ENCODE measurements at places on chromosomes 7 and 10. TPM values are rescaled to one million over a fixed set of nuclear protein-coding genes. Genes with fewer than 3 reads are reported as not detected.
A peak's percentile ranks its signal among the peaks of the same experiment; 100 is the strongest.

DPY19L1 gene
- 17.8 TPM for total RNA-seq

DNA sequence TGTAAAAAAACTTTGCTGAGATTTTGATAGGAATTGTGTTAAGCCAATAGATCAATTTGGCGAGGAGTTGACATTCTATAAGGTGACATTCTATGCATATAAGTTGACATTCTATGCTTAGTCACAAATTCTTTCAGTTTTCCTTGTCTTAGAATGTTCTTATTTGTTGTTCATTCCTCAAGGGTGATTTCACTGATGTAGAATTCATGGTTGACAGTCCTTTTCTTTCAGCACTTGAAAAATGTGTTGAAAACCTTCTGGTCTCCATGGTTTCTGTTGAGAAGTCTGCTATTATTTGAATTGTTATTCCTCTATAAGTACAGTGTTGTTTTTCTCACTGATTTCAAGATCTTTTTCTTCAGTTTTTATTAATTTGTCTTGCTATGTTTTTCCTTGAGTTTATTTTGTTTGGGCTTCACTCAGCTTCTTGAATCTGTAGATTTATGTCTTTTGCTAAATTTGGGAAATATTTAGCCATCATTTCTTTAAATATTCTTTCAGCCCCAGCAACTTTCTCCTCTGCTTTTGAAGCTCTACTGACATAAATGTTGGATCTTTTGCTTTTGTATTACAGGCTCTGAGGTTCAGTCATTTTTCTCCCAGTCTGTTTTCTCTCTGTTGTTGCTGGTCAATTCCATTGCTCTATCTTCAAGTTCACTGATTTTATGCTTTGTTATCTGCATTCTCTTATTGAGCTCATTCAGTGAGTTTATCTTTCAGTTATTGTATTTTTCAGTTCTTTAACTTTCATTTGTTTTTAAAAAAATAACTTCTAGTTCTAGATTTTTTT, 154.9 kb downstream of the SDK1 start:
- no peak for DNase-seq

DNA sequence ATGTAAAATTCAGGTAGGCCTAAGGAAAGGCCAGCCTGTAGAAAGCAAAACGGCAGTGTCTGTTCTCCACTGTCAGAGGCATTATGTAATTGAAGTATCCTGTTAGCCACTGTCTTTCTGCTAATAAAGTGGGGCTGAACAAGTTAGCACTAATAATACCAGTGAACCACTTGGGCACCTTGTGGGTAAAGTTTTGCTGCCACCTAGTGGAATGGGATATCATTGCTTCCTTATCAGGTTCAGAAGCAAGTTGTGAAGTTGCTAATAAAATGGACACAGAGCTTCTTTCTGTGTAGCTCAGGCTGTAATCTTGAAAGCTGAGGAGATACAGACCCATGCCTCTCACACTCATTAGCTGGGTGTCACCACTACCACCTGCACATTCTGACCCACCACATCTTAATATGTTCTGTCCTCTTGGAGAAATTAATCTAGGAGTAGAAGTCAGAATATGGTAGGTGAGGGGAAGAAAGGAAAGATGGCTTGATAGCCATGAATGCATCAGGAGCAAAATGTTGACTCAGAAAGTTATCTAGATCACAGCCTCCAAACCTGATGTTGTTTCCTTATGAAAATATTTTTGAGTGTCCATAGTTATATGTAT, 175.1 kb downstream of the SEPTIN7 start:
- no peak for DNase-seq

MACC1 gene
- total RNA-seq, result 0.38 TPM

GRCh38 chr10:43972976-43973647, 324.4 kb upstream of the ZNF32 start:
- DNase-seq, result no peak

- no peak for DNase-seq
Observed at GRCh38 chr7:138770904-138771303, 26.9 kb upstream of the TMEM213 start.

DNA sequence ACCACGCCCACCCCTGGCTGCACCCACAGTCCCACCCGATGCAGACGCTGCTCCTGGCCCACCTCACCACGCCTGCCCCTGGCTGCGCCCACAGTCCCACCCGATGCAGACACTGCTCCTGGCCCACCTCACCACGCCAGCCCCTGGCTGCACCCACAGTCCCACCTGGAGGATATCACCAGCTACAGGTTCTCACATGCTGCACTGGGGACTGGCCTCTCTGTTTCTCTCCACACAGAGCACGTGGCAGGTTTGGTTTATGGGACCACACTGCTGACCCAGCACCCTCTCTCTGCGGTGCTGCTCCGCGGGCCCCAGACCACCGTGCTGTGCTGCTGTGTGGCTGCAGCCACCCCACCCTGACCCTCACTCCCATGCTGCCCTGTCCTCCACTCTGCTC, 120.9 kb downstream of the VIPR2 start:
- DNase-seq, result no peak

DNA sequence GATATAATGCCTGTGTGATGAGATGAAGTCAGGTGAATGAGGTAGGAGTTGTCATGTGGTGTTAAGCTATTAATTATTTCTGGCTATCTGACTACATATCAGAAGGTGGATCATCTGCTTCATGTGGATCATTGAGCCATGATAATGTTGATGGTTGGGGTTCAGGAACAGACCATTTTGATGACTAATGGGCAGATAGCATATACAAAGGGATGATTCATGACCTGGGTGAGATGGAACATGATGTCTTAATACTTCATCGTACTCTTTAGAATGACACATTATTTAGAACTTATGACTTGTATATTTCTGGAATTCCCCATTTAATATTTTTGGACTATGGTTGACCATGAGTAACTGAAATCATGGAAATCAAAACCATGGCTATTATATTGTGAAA, 155.1 kb downstream of the OR13A1 start:
- DNase-seq, result no peak

- no peak for DNase-seq
Observed at GRCh38 chr10:75014516-75015230, 96.8 kb upstream of the SAMD8 start.

GRCh38 chr7:18521945-18522566, 26.5 kb downstream of the HDAC9 start:
- no peak for DNase-seq

GRCh38 chr7:41955893-41956675, 253.2 kb upstream of the INHBA start:
- DNase-seq, result peak; percentile 66

TYW1B gene
- 1.5 TPM for total RNA-seq

DNA sequence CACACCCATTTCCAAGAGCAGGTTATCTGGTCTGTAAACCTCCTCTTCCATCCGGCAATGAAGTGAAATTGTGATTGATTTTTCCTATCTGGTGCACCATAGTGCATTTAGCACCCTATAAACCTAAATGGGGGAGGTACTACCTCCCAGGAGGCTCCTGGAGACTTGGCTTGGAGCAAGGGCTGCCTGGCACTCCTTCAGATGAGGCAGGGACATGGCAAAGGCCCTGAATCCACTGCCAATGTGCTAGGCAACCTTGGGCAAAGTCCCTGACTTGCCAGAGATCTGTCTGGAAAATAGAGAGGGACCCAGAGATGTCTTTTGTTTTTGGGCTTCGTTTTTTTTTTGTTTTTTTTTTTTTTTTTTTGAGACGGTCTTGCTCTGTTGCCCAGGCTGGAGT, 6.7 kb upstream of the GRID1 start:
- peak; percentile 30 for DNase-seq

DNA sequence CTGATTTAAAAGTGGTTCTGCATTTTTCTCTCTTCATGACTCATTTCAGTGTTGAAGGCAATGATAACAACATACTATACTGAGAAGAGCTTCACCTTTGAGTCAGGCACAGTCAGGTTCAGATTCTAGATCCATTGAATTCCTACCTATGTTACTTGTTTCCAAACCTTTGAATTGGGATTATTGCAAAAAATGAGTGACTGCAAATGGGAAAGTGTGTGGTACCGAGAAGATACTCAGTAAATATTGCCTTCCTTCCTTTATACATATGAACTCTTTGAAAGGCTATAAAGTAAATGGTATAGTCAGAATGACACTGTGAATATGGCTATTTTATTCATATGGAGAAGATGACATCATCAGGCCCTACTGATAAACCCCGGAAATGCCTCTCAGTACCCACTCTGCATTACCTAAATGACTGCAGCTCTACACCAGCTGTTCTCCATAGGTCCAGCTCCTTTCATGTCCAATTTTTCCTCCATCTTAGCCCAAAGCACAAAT, 66.7 kb upstream of the FGL2 start:
- no peak for DNase-seq

DNA sequence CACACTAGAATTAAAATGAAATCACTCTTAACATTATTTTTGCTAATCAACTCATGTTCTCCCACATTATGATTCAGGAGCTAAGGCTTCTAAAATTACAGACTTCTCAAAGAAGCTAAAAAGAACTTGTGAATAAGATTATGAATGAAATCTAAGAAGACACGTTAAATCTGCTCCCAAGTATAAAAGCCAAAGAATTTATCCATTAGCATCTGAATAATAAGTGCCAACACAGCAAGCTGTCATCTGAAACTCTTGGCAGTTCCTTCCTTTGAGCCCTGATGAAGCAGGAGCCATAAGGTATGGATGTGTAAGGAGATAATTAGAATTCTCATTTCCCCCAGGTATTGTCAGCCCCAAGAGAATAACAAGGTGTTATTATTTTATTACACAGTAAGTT, 50.3 kb downstream of the TPK1 start:
- DNase-seq, result no peak

- DNase-seq, result peak; percentile 53
Observed at GRCh38 chr10:12350167-12350872, 973 bp downstream of the CAMK1D start.

- no peak for DNase-seq
Observed at GRCh38 chr7:48111596-48111995, 22.5 kb downstream of the UPP1 start.

HOXA1 gene
- 0.08 TPM for total RNA-seq

GRCh38 chr7:84394219-84394618, 199.6 kb upstream of the SEMA3A start:
- no peak for DNase-seq

- DNase-seq, result no peak
Observed at GRCh38 chr7:55977831-55978230, 13.4 kb downstream of the NIPSNAP2 start.

GRCh38 chr10:30029164-30029871, 30.1 kb downstream of the JCAD start:
- no peak for DNase-seq

- no peak for DNase-seq
Observed at GRCh38 chr7:45119550-45119949, 8.1 kb upstream of the TBRG4 start.

FKBP14 gene
- total RNA-seq, result 4.9 TPM

DNA sequence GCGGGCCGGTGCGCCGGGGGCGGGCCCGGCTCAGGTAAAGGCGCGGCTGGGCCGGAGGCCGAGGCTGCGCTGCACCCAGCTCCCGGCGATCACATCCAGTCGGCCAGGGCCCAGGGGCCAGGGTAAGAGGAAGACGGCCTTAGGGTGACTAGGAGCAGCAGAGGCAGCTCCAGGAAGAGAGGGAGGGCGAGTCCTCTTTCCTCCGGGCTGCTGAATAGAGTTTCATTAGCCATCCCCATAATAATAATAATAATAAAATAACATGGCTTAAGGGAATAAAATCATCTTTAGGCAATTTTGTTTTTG, 44.8 kb upstream of the CDK1 start:
- DNase-seq, result no peak
